ENCODE measurements at places on chromosomes 3 and 15.

GRCh38 chr15:93553167-93553935, 464.3 kb upstream of the RGMA start:
- no peak for DNase-seq

DNA sequence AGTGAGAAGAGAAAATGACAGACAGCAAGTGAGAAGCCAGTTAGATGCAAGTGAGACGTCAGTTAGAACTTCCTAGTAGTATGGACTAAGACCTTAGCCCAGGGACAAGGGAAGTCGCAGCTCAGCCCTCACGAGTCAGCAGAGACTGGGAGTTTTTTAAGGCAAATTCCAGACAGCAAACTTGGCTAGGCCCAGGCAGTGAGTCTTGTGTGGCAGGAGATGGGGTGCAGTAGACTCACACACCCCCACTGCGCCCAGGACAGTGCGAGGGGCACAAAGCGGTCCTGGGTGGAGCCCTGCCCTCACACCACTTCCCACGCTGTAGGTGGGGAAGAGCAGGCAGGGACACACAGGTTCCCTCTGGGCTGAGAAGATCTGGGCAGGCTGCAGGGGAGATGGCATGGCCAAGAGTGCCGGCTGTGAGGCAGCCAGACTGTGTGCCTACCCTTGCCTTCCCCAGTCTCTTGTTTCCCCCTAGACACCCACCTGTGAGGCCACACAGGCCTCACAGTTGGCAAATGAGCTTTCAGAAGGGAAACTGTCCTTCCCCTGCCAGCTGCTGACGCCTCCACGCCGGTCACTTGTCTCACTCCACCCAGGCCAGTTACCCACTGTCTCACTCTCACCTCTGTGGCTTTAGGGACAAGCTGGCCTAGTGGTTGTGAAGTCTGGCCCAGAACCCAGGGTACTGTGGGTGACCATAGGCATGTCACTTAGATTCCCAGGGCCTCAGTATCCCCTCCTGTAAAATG, 13.7 kb upstream of the PRKCD start:
- no peak for DNase-seq

- DNase-seq: no peak
Observed at GRCh38 chr3:79263423-79263822, 504.4 kb downstream of the ROBO1 start.

GRCh38 chr3:46442576-46443530, 21.9 kb downstream of the LTF start:
- no peak for DNase-seq

GRCh38 chr3:164458986-164459385, 619.3 kb downstream of the SI start:
- DNase-seq: no peak

GRCh38 chr3:63961891-63962290, 49.7 kb upstream of the SCAANT1 start:
- DNase-seq: no peak

DNA sequence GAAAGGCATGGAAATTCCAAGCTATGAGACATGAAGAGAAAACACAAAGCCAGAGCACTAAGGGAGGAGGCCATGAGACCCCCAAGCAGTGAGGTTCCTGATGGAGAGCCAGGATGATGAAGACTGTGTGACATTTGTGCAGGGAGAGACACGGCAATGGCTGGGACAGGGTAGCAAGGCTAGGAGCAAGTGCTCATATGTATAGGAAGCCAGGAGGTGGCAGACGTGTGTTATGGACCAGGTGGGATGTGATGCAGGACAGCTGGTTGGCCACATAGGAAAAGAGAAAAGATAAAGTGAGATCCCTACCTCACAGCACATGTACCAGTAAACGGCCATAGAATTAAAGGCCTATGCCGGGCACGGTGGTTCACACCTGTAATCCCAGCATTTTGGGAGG, 112.7 kb downstream of the APBA2 start:
- no peak for DNase-seq

GRCh38 chr3:129514110-129514509, 14.3 kb upstream of the RHO start:
- no peak for DNase-seq

GRCh38 chr3:46902188-46902631, 24.7 kb downstream of the PTH1R start:
- DNase-seq: no peak

DNA sequence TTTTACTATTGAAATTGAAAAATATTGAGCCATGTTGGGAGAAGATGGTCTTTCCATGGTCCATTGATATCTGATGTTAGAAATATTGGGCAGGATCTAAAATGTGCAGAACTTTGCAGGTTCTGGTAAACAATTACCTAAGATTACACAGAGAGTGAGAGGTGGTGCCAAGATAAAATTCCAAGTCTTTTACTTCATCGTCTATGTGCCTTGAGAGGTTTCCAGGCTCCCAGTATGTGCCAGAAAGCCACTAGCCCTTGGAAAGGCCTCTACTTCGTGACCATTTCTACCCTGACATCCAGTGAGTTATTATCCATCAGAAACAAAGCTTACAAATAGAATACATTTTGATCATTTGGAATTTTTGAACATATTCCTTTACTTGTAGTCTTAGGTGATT, 27.6 kb downstream of the CD200 start:
- no peak for DNase-seq

- DNase-seq: peak; percentile 98
Observed at GRCh38 chr3:150371741-150372254, 36.3 kb upstream of the TSC22D2 start.

- DNase-seq: no peak
Observed at GRCh38 chr3:45188719-45189659, 37.1 kb downstream of the TMEM158 start.

DNA sequence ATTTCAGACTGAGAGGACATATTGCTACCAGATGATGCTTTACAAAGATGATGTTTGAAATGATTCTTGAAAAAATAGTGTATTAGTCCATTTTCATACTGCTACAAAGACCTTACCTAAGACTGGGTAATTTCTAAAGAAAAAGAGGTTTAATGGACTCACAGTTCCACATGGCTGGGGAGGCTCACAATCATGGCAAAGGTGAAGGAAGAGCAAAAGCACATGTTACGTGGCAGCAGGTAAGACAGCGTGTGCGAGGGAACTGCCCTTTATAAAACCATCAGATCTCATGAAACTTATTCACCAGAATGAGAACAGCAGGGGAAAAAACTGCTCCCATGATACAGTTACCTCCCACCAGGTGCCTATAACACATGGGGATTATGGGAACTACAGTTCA, 658.4 kb upstream of the CFAP20DC start:
- DNase-seq: no peak

DNA sequence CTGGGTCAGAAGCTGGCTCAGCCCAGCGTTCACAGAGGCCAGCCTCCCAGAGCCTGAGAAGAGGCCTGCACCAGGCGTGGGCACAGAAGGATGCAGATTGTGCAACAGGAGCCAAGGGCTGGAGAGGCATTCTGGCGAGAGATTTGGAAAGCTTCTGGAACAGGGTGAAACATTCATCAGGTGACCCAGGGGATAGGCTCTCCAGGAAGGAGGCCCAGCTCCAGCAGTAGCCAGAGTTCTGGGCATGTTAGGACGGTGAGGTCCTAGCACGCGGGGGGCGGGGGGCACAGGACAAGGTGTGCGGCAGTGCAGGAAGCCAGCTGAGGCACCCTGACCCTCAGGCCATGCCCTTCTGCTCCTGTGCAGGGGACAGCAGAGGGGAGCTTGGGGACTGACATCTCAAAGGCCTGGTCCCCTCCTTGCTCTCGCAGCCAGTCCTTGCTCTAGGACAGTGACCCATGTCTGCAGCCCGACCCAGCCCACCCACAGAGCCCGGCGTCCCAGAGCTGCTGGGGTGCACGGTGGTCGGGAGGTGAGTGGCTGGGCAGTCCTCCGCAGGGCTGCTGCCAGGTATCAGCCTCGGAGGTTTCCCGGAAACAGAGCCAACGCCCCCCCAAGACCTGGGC, 111.7 kb upstream of the KLF13 start:
- DNase-seq: no peak

GRCh38 chr15:60751985-60752952, 273.3 kb upstream of the ICE2 start:
- no peak for DNase-seq

GRCh38 chr3:140499114-140499757, 178.6 kb upstream of the TRIM42 start:
- DNase-seq: no peak

GRCh38 chr3:69129531-69129930, 7.1 kb upstream of the LMOD3 start:
- DNase-seq: no peak

GRCh38 chr3:9292516-9292915, 43.1 kb upstream of the SRGAP3 start:
- DNase-seq: no peak

DNA sequence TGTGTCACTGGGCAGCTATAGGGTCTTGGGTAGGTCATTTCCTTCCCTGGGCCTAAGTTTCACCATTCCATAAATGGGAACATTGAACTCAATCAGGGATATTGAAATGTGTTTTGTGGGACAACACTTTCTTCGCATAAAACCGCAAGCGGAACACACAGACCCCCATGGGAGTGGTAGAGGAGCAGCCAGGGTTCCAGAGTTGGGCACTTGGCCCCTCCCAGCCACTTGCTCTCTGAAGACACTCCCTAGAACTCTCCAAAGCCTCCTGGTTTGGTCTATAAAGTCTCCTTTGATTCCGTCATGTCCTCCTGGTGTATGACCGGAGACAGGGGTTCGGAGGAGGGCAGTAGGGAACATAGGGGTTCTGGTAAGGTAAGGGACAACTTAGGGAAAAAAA, 271.7 kb downstream of the UACA start:
- DNase-seq: no peak

DNA sequence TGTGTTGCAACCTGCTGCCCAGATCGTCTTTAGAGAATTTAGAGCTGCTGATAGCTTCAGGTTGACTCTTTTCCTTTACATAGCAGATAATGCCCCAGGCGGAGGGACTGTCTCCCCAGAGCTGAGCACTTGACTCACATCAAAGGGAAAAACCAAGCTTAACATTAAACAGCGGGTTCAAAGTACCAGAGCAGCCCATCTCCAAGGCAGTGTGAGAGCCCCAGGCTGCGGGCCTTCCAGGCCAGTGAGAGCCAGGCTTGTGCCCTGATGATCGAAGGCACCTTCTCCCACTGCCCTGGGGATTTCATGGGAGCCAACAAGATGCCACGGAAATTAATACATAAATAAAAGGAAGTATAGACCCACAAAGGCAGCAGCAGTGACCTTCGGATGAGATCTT, 275.6 kb downstream of the XXYLT1 start:
- DNase-seq: no peak

GRCh38 chr3:12807601-12808359, 11.3 kb downstream of the CAND2 start:
- DNase-seq: no peak

- no peak for DNase-seq
Observed at GRCh38 chr3:11698326-11699082, 54.8 kb upstream of the VGLL4 start.

- no peak for DNase-seq
Observed at GRCh38 chr15:71011503-71012155, 103.6 kb upstream of the THSD4 start.

DNA sequence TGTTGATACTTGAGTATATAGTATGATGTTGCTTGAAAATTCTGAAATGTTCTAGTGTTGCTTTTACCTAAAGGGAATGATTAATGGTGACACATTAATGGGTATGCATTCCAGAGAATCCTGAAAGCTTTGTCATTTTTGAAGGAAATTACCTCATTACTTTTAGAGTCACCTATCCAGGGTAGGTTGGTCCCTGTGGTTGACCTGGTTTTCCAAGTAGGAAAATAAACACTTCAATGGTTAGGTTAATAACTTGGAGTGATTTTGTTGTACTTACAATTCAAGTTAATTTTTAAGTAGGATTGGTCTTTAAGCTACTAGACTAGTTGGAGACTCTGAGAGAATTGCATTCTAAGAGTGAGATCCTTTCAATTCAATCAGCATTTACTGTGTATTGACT, 31.0 kb downstream of the MITF start:
- no peak for DNase-seq

DNA sequence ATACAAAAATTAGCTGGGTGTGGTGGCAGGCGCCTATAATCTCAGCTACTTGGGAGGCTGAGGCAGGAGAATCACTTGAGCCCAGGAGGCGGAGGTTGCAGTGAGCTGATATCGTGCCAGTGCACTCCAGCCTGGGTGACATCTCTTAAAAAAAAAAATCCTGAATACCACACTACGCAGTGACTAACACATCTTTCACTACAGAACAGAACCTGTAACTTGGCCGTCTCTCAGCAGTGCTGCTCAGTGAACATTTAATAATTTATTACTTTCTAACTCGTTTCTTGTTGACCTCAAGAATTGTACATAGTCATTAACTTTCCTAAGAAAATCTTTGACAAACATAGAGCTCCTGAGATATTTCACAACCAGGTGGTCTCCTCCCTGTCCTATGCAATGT, 3.8 kb downstream of the GREM1 start:
- no peak for DNase-seq

DNA sequence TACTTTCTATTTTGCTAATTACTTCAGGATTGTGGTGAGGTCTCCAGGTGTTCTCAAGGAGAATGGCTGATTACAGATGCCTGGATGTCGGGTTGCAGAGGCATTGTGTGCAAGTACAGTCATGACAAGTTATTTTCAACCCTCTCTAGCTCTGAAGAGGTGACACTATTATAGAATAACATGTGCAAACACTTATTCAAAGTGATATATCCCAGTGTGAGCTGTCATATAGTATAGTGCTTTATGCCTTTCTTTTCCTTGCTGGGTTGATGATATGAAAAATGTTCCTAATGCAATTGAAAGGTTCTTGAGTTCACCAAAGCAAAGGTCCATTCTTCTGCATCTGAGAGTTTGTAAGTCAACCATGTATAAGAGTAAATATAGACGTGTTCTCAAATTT, 167.2 kb downstream of the SPATA16 start:
- DNase-seq: no peak

DNA sequence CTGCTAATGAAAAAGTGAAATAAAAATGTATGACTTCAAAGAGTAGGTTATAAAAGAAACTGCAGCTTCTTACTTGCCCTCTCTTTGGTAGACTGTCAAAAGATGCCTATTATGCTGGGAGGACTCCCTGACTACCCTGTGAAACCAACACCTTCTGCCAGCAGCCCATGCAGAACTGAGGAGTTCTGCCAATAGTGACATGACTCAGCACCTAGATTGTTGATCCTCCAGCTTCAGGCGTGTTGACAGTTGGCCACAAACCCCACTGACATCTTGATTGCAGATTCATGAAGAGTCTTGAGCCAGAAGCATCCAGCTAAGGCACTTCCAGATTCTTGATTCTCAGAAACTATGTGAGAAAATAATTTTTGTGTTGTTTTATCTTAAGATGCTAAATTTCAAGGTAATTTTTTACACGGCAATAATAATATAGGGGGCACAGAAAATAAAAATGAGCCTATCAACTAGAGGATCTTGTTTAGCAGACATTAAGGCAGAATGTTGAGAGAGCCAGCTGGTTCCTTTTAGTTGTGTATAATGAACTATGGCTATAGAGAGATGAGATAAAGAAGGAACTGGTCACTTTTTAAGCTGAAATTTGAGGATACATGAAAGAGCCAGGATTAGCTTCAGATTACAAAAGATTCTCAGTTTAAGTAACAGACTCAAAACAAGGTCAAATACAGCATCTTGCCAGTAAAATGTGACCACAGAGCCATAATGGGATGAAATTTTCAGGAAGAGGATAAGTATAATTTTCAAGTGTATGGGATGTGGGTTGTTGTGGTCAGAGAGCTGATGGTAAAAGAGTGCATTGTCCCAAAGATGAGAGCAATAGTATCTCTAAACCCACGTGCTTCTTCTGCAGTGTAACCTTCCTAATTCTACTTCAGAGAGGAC, 588.7 kb upstream of the CBLB start:
- DNase-seq: peak; percentile 7
